NCI-H446 (cell line): ENCODE measurements at places on chromosomes 4 and X.
A peak's percentile ranks its signal among the peaks of the same experiment; 100 is the strongest.

DNA sequence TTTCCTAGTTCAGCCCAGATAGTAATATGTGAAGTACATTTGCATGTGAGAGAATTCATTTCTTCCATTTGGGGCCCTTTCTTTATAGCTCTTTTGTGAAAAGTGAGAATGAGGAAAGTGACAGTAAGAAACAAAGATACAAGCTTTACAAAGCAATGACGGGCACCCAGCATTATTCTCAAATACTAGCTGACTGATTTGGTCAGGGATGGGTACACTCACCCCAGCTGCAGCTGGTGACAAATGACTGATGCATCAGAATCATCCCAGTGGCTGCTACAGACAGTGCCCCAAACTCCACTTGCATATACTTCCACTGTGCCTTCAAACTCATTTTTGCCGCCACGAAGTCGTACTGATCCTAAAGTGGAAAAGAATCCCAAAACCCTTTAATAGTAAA lies 14.8 kb downstream of the PRSS12 start:
- no peak for DNase-seq

DNA sequence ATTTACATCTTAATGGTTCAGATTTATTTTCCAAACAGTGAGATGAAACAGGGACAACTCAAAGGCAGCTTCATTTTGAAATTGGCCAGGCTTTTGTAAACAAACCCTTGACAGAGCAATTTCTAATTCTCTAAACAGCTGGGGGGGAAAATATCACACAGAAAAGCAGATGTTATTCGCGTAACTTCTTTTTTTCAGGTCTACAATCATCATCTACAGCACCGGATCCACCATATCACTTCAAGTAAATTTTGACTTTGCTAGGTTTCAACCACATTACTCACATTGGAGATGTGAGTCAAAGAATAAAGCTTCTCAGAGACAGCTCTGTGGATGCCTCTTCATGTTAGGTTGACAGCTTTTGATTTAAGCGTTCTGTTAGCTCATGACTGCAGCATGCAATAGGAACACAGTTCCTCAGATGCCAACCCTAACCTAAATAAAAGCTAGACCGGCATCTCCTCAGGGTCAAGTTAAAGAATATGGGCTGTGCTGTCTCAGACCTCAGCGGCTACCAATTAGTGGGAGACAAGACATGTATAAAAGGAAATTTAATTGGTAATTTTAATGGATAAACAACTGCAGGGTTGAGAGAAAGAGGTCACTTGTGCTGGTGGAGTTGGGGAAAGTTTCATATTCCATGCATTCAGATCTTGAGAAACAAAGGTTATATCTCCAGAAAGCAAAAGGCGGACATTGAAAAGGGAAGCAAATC lies 26.8 kb downstream of the AMELX start:
- no peak for DNase-seq

DNA sequence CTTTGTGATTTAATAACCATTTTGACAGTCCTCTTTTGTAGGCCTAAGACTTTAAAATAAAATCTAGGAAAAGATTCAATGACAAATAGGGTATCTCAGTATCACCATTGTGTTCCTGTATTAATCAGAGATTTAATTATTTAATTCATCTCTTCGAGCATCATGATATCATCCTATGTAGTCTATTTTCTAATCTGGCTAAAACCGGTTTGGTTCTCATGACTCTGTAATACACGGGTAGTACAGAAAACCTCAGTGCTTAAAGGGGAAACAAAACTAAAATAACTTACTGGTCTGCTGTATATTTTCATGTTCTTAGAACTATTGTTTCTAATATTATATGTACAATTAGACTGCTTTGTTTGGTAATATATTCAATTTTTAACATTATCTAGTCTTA lies 23.7 kb upstream of the FBXW7 start:
- no peak for DNase-seq

DNA sequence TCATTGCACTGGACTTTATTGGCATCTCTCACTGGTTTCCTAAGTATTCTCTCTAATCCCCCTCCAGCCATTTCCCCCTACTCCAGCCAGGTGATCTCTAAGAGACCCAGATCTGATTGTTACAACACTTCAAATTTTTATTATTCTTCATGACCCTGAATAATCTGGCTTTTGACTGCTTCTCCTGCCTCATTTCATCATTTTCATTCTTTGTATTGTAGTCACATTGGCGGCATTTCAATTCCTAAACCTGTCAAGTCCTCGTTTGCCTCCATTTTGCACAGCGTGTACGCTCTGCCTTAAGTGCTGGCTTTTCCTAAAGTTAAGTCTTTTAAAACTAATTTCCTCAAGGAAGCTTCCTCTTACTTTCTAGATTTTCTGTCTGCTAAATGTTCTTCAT lies 31.6 kb downstream of the UBE2K start:
- no peak for DNase-seq

GRCh38 chrX:2320580-2321327 lies 180.0 kb downstream of the DHRSX start:
- DNase-seq, result no peak

GRCh38 chr4:98689507-98690174 lies 31.2 kb upstream of the TSPAN5 start:
- DNase-seq, result no peak

- DNase-seq, result no peak
These were observed 193.1 kb upstream of the GPC4 start for GRCh38 chrX:133608406-133608805.

DNA sequence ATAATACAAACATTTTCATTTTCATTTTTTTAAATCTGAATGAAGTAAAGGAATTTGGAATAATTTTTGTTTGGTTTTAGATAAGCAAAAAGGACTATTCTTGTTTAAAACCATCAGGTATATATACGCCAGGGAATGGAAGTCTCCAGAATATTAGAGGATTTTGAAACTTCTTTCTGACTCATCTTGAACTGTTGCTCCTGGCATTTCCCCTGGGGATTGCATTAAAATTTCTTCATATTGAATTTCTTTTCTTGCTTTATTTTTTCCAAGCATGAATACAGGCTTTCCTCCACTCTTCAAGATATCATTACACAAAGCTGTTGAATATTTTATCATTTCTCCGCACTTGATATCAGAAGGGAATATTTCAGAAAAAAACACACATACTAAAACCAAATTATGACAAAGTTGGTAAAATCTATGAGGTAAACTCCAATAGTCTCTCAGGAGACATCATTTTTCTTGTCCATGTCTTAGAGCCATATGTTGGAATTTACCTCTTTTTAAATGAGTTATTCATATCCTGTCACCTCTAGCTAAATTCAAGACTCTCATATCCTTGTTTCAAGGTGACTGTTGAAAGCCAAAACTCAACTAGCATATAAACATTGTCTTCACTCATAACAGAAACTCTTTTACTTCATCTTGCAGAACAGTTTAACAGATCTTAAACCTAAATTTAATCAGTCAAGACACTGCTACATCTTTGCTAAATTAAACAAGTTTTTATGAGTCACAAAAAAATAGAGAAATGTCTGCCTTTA lies 20.7 kb upstream of the CSN1S1 start:
- DNase-seq, result no peak

DNA sequence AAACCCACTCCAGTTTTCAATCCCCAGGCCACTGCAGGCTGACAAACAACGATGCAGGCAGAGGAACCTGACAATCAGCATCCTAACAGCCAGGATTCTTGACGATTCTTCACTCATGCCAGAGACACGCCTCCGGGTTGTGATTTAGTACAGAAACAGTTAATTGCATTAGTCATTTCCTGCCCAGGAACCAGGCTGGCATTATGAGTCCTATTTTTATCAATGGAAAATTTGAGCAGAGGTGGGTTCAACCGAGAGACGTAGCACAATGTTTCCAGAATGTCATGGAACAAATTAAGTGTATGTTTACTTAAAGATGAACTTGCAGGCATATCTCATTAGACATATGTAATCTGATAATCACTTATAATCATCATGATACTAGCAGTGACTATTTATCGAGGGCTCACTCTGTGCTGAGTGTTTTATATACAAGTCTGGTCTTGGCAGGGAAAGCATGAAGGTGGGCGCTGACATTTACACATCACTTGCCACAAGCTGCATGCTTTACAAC lies 159.7 kb downstream of the NSUN7 start:
- DNase-seq, result no peak

DNA sequence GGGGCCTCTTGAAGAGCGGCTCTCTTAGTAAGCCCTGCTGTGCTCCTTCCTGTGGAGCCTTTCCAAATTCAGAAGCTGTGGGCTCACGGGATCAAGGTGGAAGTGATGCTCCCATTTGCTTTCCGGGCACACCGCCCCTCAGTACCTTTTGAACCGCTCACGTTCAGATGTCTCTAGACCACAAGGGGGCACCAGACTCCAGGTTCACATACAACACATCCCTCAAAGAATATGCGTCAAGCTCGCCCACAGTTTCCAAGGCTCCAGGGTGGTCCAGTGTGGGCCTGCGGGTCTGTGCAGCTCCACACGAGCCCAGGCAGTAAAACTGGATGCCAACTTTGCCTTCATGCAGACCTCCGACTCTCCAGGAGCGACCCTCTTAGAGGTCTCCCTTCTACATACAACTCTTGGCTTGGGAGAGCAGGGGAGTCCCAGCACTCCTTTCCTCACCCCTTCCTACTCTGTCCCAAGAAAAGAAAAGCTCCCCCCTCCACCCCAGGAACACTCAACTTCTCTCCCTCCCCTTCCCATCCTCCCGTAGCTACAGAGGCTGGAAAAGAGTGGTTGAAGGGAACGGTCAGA lies 11.0 kb downstream of the SUPT20HL1 start:
- DNase-seq, result peak; percentile 51

DNA sequence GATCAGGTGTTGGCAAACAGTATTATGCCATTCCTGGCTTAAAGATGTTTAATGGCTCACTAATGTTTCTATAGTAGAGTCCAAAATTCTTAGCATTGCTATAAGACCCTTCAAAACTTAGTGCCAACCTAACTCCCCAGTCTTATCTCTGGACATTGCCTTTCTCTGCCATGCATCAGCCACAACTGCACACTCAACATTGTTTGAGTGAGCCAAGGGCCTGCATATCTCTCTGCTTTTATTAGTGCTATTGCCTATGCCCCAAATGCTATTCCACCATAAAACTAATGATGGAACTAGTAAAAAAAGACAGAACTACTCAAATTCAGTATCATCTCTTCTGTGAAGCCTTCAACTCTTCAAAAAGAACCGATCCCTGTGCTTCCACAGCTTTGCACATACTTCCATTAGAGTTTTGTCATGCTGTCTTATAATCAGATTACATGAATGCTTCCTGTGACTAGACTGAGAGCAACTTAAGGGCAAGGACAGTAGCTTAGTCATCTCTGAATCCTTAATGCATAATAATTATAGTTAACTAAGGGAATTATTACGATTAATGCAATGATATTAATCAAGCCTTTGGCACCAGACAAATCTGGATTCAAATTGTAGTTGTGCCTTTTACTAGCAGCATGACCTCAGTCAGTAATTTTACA lies 53.7 kb downstream of the CHM start:
- no peak for DNase-seq

DNA sequence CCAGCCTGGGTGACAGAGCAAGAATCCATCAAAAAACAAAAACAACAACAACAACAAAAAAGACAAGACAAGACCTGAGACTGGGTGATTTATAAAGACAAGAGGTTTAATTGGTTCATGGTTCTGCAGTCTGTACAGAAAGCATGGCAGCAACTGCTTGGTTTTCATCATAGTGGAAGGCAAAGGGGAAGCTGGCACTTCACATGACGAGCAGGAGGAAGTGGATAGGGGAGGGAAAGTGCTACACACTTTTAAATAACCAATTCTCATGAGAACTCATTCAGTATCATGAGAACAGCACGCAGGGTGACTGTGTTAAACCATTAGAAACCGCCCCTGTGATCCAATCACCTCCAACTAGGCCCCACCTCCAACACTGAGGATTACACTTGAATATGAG lies 28.4 kb upstream of the SLC10A7 start:
- DNase-seq, result no peak

DNA sequence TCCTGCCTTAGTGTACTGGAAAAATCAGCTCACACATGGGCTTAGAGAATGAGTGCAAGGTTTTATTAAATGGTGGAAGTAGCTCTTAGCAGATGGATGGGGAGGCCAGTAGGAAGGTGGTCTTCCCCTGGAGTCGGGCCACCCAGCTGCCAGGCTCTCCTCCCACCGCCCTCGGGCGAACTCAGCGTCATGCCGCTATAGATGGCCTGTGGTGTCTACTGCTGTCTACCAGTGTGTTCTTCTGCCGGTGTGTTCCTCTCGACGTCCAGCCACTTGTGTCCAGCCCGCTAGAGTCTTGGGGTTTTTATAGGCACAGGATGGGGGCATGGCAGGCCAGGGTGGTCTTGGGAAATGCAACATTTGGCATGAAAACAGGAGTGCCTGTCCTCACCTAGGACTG lies 198.7 kb upstream of the NDST3 start:
- no peak for DNase-seq

- no peak for DNase-seq
These were observed 33.4 kb upstream of the RBM47 start for GRCh38 chr4:40662962-40663604.

- no peak for DNase-seq
These were observed 354.9 kb downstream of the RPA4 start for GRCh38 chrX:97238632-97239031.

DNA sequence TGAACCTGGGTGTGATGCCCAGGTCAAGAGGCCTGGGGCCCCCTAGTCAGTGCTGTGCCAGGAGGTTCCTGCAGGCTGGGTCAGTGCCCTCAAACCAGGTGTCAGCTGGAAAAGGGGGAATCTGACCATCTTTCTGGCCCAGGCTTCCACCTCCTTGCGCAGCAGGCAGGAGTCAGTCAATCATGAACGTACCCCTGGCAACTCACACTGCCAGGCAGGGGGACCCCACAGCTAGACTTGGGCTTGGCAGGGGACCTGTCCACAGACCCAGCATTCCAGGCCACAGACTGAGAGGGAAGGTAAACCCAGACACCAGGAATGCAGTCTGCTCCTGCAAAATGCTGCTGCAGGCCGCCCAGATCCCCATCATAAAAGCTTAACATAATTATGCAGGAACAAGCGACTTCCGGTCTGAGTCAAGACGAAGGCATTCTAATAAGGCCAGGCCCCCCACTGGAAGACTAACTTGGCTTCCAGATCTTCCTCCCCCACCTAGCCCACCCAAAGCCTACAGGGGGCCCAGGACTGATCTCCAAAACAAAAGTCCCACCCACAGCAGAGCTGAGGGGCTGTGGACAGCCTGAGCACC lies 156.3 kb downstream of the BCOR start:
- DNase-seq, result no peak

DNA sequence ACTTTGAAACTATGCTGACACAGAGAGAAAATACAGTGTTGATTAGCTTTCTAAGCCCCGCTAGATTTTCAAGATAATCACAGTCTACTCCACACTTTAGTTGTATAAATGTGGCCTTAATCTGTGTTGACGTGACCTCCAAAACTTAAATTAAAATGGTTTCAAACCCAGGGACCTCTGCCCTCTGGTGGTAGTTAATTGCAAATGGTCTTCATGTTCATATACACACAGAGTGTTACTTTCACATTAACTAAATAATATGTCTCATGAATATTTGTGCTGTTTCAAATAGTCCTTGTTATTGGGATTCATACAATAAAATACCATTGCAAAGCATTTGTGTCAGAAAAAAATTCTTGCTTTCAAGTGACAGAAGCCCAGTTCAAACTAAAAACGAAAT lies 64.3 kb downstream of the TASL start:
- DNase-seq, result no peak
